ENCODE measurements at places on chromosomes 1 and 21.

DNA sequence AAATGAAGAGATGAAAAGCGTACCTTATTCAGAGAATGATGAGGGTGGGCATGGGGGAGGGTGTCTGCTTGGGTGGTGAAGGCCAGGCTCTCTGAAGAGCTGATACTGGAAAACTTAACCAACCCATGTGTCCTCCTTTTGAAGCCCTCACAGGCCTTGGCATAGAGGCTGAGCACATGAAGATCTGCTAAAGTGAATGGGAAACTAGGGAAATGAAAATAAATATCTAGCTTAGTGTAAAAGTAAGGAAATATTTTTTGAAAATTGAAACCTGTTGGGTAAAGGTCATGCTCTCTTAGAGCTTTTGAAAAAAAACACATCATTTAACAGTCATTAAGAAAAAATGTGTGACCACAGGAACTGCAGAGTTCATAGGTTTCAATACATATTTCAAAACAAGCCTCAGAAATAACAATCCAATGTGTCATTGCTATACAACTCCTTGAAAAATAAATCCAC, 40.5 kb upstream of the RALGPS2 start:
- DNase-seq: peak; percentile 98

DNA sequence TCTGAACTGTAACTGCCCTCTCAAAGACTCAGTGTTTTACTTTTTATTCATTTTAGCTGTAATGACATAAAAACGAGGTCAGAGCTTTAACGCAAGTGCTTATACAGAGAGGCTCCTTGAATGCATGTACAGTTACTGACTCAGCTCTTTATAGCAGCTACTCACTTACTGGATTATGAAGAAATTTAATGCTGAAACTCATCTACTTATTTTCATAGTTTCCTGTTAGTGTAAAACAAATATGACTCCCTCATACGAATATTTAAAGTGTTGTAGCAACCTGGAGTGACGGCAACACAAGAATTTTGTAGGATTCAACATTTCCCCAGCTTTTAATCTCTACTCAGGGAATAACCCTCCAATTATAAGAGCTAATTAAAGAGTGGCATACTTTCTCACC, 32.7 kb downstream of the ADSS2 start:
- no peak for DNase-seq

DNA sequence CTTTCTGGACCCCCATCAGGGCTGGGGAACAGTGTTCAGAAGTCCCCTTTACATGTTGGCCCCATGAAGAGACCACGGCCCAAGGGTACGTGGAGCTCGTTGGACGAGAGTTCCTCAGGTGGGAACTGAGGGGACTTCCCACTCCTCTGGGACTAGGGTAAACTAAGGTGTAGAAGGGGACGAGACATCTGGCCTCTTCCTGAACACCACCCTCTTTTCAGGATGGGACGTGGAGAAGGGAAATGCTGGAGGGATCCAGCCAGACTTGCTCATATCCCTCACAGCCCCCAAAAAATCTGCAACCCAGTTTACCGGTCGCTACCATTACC, 2.0 kb downstream of the NAXE start:
- DNase-seq: no peak

GRCh38 chr1:243712941-243713340, 137.1 kb downstream of the AKT3 start:
- no peak for DNase-seq

DNA sequence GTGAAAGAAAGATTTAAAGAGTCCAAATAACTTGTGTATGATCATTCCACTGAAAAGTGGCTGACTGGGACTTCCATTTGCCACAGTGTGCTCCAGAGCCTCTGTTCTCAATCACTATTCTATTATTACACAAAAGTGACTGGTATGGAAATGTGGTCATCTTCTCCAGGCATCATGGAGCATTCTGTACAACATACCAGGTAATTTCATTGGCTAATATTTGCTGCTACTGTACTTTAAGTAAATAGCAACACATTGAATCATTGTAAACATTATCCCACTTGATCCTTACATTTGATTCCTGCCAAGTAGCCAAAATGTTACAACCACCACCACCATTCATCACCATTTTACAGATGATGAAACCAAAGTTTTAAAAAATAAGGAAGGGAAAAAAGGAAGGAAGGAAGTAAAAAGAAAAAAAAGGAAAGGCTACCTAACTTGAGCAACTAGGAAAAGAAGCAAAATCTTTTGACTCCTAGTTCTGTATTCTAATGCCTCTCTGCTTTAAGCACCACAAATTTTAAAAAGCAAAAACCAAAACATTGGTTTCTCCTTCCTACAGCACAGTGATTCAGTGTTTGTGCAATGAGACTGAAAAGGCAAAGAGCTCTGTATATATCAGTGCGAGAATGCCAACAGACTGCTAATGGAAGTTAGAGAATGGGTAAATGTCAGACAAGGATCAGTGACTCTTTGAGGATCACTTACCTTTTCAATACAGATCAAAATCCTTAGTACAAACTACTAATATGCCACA, 361.4 kb upstream of the PTBP2 start:
- DNase-seq: no peak

- DNase-seq: no peak
Observed at GRCh38 chr1:42923367-42924081, 35.1 kb downstream of the SLC2A1 start.

DNA sequence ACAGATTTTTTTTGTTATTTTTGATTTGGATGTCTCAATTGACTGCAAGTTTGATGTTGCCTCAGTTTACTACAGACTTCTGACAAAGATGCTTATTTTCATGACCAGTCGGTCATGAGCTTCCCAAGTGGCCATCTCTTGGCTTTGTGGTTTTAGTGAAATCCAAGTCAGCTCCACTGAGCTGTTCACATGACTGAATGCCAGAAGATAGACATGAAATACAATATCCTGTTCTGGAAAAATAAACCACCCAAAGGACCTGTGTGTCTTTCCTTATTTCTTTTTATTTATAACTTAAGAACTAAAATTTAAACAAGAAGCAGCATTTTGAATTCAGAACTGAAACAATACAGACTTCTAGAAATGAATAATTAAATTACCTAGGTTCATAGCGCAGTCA, 89.3 kb downstream of the HMCN1 start:
- no peak for DNase-seq

DNA sequence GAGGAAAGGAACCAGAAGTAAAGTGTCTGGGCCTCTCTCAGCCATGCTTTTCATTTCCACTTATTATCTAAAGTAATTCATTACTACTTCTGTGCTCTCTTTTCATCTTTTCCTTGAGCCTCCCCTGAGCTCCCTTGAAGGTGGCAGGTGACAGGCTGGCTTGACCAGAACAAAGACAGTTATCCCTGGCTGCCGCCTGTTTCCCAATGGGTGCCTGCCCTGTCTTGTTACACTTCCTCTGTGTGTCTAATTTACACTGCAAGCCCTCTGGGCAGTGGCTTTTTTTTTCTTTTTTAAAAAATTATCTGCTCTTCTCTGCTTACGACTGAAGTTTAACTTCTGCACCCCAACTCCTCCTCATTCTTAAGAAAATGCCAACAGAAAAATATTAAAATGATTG, 113.4 kb downstream of the NGF start:
- no peak for DNase-seq

GRCh38 chr1:28917757-28918118, 3.4 kb downstream of the EPB41 start:
- DNase-seq: no peak

- no peak for DNase-seq
Observed at GRCh38 chr1:88735382-88735781, 51.3 kb downstream of the PKN2 start.

GRCh38 chr1:168947041-168947440, 159.4 kb upstream of the ATP1B1 start:
- no peak for DNase-seq

DNA sequence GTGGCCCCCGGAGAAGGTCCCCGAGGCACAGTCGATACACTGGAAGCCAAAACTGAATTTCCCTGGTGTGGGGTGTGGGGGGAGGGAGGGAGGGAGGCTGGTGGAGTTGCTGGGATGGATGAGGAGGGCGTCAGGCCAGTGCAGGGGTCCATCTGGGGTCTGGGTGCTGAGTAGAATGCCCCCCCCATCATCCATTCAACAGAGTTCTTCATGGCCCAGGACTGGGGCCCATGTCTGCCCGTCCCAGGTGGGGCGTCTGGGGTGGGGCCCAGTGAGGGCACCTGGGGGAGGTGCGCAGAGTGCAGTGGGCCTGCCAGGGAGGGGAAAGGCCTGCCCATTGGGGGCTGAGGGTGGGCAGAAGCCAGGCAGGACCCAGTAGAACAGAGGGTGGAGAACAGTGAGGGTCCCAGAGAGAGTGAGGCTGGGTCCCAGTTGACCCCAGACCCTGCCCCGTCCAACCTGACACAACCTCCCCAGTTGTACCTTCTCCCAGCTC, 1.9 kb downstream of the TNFRSF18 start:
- DNase-seq: no peak

GRCh38 chr1:86339014-86339812, 56.9 kb downstream of the ODF2L start:
- peak; percentile 12 for DNase-seq

DNA sequence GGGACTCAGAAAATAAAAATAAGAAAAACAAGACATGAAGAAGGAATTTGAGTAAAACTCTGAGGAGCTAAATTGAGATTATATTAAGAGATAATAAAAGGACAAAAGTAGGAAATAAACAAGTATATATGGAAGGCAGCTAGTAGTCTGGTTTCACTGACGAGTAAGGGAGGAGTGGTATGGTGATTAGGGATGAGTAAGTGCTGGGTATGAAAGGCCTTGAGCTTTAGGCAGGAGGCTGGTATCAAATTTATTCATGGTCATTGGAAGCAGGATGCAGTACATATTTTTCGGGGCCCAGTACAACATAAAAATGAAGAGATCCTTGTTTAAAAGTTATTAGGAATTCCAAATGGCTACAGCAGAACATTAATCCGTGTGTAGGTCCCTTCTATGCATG, 789.7 kb upstream of the PRMT6 start:
- DNase-seq: no peak

- no peak for DNase-seq
Observed at GRCh38 chr1:232291681-232292080, 338.3 kb downstream of the SIPA1L2 start.

DNA sequence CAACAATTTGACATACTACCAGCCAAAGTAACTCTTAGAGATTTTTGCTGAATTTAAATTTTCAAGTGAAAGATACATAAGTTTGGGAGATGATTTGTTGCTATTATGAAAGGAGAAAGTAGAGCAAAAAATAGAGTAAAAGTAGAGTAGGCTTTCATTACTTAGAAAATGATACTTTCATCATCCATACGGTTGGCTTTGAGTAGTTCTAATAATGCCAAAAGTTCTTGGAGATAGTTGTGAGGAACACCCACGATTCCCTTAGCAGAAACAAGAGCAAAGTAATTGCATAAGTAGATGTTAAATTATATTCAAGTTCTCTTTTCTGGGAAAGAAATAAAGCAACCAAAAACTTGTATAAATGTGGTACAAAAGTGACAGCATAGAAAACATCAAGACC, 95.0 kb upstream of the VAV3 start:
- DNase-seq: no peak

DNA sequence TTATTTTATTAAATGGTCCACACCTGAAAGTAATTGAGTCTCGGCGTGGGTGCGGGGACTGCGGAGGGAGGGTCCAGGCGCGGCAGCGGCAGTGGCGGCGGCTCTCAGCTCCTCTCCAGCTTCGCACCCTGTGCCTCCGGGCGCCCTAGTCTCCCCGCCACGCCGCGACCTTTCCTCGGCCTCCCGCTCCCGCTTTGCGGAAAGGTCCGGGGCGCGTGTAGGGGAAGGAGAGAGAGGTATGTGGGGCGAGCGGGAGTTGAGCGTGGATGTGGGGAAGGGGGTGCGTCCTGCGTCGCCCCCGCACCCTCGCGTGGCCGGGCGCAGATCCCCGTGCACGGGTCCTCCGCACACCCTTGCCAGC, 13.4 kb upstream of the ALX3 start:
- DNase-seq: no peak

- DNase-seq: peak; percentile 6
Observed at GRCh38 chr1:37752583-37753471, 12.1 kb downstream of the EPHA10 start.

GRCh38 chr1:234848972-234849649, 239.1 kb upstream of the IRF2BP2 start:
- no peak for DNase-seq

DNA sequence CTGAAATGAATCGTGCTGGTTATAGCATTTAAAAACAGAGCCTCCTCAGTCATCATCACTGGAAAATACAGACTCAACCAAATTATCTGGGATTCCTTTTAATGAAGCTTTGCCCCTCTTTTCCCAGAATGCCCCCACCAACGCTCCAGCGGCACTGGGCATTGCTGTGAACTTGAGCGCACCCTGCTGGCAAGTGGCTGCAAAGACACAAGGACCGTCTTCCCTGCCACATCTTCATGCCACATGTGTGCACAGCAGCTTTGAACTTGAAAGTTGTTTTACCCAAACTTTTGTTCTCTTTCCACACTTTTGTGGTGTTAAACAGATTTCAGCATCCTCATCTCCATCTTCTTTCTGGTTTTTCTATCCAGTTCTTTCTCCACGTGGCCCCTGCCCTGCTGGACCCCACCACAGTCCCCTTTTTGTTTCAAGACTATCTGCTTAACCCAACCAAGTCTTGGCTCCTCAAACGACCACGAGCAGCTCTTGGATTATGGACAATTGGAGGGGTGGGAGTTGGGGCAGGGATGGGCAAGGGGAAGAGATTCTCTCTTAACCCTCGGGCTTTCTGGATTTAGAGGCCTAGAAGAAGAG, 12.8 kb upstream of the LMX1A start:
- DNase-seq: peak; percentile 35

- DNase-seq: no peak
Observed at GRCh38 chr1:207045453-207045852, 5.6 kb downstream of the YOD1 start.

DNA sequence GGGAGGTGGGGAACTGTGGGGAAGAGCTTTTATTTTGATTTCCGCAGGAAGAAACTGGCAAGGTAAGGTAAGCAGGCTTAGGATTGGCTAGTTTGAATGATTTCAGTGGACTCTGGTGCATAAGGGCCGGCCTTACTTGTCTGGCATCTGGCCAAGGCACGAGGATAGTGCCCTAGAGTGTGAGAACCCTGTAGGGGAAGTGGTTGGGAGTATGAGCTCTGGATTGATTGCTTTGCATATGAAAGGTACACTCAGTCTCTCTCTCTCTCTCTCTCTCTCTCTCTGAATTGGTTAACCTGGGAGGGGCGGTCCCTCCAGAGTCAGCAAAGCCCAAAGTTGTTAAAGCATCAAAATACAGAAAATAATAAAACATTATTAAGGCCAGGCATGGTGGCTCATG, 463.0 kb downstream of the SIPA1L2 start:
- DNase-seq: no peak

- no peak for DNase-seq
Observed at GRCh38 chr1:37243368-37244082, 209.2 kb upstream of the GRIK3 start.

GRCh38 chr1:83109692-83110091, 889.2 kb downstream of the TTLL7 start:
- DNase-seq: no peak

DNA sequence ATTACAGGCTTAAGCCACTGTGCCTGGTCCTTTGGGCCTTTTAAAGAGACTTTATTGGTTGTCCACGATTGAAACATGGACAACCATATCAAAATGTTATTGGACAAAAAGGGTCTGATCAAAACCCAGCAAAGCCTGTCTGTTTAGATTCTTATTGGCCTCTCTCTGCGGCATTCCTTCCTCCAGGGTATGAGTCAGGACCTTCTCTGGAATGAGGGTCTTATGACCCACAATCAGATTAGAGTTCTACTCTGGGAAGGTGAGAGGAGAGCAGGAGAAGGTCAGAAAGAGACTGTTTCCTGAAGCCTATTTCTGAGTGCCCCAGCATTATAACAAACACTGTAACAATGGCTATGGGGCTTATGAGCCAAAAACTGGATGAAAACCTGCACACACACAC, 7.9 kb downstream of the LURAP1 start:
- DNase-seq: no peak

Data from kidney capillary endothelial cell (primary cell).